ENCODE measurements at places on chromosomes 4 and X.

- DNase-seq, result no peak
Measured at GRCh38 chrX:8404471-8404870, 60.2 kb upstream of the VCX3B start.

- no peak for DNase-seq
Measured at GRCh38 chr4:112251019-112251643, 19.5 kb downstream of the AP1AR start.

DNA sequence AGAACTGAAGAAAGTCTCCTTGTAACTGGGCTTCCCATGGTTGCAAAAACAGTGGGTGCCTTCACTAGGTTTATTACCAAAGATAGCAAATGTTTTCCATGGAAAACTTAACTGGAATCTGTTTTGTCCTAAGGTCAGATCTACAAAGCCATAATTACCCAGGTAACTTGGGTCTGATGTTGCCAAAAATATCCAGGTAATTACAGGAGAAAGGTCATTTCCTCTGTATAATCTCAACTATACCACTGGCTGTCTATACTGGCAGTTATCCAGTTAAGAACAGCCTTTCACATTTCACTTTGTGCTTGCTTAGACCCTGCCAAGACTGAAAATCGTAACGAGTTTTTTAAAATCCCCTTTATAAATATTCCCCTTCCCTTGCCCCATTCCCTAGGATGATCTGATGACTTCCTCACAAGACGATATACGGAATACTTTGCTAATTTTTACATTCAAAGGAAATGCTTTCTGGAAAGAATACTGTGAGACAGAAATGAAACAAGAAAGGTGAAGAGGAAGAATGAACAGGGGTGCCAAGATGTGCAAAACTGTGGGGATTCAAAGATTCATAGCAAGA is 105.5 kb downstream of the MAML3 start:
- no peak for DNase-seq

DNA sequence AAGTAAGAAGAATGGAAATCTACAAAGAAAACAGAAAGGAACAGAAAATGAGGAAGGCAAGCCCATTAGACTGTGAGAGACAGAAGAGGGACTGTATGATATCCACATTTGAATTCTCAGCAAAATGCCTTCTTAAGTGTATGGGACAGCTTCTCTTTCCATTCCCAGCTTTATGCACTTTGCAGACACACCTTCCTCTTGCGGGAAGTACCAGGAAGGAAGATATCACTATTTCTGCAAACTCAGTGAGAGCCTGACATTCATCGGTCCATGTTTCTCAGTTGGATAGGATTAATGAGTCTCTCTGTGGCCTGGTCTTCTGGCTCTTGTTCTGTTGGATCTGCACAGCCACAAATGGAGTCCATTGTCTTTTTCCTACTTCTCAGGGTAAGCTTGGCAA is 31.6 kb upstream of the DHX15 start:
- DNase-seq, result no peak

DNA sequence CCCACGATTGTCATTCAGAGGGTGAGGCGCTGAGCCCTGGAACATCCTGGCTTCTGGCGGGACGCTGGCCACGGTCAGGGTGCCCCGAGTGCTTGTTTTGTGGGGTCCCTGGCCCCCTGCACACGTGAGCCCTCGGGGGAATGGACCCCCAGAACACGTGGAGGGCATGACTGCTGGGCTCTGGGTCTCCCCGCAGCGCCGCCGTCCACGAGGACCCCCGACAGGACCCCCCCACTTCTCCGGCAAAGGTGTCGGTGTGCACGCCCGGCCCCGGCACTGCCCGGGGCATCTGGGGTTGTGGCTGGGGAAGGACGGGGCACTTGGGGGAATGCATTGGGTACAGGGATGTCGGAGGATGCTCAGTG is 13.9 kb upstream of the GTPBP6 start:
- no peak for DNase-seq

DNA sequence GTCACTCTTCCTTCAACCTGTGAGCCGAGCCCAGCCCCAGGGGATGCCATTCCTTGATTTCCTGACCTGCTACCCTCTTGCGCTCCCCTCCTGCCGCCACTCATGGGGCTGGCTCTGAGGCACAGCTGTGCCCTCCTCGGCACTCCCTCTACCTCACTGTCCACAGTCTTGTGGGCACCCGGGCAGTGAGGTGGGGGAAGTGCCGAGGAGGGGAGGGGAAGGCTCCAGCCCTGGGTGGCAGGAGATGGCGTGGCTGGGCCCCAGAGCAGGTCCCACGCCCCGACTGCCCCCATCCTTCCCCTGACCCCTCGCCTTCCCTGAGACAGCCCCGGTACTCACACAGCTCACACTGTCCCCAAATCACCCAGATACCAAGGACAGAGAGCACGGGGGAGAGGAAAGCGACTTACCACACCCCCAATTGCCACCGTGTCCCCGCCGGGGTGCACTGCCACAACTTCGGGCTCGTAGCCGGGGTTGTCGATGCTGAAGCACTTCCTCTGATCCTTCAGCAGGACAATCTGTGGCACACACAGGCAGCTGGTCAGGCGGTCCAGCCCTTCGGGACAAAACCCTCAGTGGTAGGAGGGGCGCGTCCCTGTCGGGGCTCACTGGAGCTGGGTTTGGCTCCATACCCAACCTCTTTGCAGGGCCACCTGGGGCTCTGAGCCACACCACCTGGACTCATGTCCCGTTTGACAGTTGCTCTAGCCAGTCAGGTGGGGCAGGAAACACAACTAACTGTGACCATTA is 37.9 kb downstream of the WDR1 start:
- DNase-seq, result no peak
